ENCODE measurements at places on chromosomes 12 and 14.

- no peak for DNase-seq
These were observed 10.3 kb upstream of the RIC8B start for GRCh38 chr12:106764220-106764619.

DNA sequence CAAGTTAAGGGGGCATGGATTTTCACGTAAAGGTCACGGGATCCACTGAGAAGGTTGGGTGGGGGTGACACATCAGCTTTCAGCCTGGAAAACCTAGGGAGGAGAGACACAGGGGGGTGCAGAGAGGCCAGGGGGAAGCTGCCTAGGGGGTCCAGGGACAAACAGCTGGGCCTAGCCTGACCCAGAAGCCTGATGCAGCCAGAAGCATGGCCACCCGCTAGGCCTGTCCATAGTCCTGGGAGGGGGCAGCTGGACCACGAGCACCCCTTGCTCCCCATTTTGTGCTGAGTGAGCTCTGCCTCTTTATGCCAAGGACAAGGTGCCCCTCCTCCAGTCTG is 322.7 kb upstream of the RTL1 start:
- no peak for DNase-seq

GRCh38 chr12:43062201-43062895 is 472.8 kb upstream of the PRICKLE1 start:
- DNase-seq: no peak

DNA sequence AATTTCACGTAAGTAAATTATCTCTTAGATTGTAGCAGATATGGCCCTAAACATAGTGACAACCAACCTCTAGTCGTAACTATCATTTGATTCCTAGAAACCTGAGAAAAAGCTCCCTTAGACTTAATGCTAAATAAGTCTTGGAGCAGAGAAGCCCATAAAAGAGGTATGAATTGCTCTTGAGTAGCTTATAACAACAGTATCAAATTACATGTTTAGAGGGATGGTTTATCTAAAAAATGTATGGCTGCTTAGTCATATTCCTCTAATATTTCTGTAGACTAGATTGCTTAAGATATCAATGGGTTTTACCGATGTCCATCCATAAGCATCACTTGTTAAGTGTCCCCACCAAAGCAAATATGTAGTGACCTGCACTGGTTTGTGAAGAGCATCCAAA is 259.7 kb downstream of the NELL2 start:
- no peak for DNase-seq

- no peak for DNase-seq
These were observed 976 bp downstream of the THAP2 start for GRCh38 chr12:71665090-71665463.

- no peak for DNase-seq
These were observed 1.6 kb upstream of the TAS2R30 start for GRCh38 chr12:11136075-11136474.

GRCh38 chr12:92844151-92844763 is 84.8 kb downstream of the EEA1 start:
- DNase-seq: no peak

GRCh38 chr14:99143793-99144192 is 128.2 kb downstream of the BCL11B start:
- no peak for DNase-seq

GRCh38 chr14:43591776-43592175 is 915.3 kb downstream of the FSCB start:
- DNase-seq: no peak

DNA sequence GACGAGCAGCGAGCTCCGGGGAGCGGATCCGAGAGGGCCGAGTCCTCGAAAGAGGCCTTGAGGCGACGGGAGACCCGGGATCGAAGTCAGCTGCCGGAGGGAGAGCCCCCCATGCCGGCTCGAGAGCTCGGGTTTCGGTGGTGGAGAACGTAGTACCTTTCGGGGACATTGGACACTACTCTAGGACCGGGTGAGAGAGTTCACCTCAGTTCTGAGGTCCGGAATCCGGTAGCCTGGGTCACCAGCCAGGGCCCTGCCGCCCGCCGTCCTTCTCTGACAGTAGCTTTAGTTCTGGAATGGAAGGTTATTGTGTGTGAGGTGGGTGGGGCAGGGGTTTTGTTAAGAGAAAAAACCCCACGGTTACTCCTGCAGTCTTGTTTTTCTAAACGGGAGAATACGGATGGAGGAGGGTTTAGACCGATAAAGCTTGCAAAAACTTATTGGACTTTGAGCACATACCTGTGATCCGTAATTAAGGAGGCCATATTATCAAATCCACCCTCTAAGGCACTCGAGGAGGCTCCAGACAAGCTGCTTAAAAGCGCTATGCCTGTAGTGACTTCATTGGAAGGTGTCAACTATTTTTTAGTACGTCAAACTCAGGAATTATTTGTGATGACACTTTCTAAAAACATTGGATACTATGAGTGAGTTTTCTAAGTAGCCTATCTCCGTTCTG is 765 bp downstream of the SCYL2 start:
- DNase-seq: no peak

DNA sequence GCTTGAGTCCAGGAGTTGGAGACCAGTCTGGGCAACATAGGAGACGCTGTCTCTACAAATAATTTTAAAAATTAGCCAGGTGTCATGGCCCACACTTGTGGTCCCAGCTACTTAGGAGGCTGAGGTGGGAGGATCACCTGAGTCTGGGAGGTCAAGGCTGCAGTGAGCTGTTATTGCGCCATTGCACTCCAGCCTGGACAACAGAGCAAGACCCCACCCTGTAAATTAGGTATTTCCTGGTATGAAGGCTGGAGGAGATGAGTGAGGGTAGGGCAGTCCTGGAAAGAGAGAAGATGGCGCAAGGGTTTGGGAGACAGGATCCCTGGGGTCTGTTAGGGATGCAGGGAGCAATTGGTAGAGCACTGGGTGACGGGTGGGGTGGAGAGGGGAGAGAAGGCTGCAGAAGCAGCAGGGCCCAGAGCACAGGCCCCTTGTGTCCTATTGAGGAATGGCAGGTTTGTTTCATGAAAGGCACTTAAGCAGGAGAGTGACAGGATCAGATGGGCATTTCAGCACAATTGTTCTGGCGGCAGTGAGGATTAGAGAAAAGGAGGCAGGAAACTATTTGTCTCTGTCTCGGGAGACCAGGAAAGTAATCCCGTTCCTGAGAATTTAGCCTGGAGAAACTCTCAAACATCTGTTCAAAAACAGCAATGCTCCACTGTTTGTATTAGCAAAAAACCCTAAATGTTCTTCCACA is 47.2 kb upstream of the KTN1 start:
- no peak for DNase-seq

DNA sequence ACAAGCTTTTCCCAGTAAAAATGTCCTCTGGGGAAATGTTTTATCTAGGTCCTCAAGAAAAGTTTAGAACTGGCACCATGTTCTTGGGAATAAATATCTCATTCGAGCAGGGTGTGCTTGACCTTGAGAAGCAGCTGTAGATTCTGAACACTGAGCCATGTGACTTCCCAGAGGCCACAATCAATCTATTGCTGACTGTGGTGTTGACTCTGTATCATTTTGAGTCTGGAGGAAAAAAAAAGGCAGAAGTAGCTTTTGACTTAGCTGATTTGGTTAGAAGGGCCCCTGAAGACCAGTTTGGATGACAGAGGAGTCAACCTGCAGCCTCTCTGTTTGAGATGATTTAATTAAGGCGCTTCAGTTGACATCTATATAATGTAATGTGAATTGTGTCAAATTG is 592.4 kb upstream of the SEL1L start:
- no peak for DNase-seq

- DNase-seq: no peak
These were observed 4.2 kb upstream of the KLC1 start for GRCh38 chr14:103624860-103625259.

- no peak for DNase-seq
These were observed 384.7 kb downstream of the CCDC91 start for GRCh38 chr12:28574746-28575592.

GRCh38 chr14:52020866-52021717 is 31.7 kb downstream of the RTRAF start:
- no peak for DNase-seq

DNA sequence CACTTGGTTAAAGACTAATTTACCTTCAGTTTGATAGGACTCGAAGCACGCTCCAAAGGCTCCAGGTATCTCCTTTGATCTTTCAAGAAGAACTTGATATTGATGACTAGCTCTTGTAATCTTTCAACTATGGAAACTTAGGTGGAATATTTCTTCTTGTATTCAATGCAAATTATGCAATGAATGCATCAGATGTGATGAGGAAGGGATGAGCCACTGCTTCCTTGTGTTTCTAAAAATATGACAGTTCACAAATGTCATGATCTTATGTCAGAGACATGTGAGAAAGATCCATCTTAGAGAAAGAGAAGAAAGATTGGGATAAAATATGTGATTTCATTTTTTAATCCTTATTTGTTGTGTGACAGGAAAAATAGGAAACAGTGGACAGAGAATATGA is 9.9 kb downstream of the RNASE9 start:
- no peak for DNase-seq

DNA sequence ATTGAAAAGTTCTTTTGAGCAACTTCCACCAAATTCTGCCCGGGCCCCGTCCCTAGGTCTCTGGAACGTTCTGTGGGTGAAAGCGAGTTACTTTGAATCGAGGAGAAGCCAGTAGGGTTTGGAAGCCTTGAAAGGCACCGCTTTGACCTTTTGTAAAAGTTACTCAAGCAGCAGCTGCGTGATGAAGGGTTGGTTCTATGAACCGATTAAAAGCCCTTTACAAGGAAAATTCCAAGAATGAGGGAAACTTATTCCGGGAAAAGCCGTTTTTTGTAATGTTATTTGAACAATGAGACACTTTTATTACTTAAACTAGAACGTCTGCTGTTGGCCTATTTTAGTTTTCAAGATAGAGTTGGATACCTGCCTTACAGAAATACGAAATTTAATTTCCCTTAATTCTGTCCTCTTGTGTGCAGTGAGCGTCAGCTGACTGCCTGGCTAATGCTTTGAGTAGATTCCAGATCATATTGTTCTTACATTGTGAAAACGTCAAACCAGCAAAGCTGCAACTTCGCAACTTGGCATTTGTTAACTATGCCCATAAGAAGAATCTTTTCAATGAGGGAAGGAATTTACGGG is 906 bp downstream of the LARP4 start:
- DNase-seq: peak; percentile 38

- peak; percentile 24 for DNase-seq
These were observed 12.5 kb upstream of the FOXN3 start for GRCh38 chr14:89429199-89430181.

DNA sequence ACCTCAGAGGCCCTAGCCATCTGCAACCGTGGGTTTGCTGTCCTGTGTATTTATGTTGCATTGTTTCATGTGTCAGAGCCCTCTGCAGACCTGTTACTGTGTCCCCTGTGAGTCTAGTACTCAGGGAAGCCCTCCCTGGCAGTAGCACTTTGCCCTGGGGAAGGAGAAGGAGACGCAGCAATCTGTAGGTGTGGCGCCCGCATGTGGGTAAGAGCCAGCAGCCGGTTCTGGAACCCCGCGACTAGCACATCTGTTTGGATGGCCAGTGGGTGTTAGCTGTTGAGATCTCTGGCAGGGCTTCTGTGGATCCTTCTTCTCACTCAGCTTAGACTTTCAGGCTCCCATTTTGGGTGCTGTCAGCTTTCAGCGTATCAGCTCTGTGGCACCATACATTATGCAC is 57.0 kb downstream of the TECPR2 start:
- DNase-seq: no peak

GRCh38 chr14:103492156-103492925 is 30.3 kb downstream of the CKB start:
- no peak for DNase-seq

DNA sequence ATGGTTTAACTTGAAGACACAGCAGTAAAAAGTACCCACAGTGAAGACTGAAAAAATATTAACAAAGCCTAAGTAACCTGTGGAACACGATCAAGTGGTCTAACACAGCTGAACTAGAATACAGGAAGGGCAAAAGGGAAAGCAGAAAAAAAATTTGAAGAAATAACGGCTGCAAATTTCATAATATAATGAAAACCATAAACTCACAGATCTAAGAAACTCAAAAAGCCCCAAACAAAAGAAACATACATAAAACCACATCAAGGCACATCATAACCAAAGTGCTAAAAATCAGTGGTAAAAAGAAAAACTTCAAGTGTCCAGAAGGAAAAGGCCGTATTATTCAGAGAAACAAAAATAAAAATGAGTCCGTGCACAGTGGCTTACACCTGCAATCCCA is 30.9 kb downstream of the SPPL3 start:
- no peak for DNase-seq

DNA sequence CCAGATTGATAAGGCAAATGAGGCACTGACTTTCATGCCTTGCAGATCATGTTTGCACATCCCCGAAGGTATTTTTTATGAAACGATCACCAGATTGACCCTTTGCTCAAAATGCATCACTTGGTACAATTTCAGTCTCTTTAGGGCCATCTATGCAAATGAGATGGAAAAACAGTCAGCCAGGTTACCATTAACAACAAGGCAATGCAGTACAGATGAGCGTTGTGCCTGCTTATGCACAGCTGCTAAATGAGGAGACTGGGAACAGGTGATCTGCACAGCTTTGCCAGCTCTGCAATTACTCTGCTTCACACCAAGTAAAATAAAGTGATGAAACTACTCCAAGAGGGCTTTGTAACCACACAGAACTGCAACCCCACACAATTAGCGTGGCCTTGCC is 26.1 kb upstream of the PLEKHG7 start:
- DNase-seq: no peak

GRCh38 chr14:75907756-75908359 is 73.9 kb downstream of the TGFB3 start:
- DNase-seq: no peak

DNA sequence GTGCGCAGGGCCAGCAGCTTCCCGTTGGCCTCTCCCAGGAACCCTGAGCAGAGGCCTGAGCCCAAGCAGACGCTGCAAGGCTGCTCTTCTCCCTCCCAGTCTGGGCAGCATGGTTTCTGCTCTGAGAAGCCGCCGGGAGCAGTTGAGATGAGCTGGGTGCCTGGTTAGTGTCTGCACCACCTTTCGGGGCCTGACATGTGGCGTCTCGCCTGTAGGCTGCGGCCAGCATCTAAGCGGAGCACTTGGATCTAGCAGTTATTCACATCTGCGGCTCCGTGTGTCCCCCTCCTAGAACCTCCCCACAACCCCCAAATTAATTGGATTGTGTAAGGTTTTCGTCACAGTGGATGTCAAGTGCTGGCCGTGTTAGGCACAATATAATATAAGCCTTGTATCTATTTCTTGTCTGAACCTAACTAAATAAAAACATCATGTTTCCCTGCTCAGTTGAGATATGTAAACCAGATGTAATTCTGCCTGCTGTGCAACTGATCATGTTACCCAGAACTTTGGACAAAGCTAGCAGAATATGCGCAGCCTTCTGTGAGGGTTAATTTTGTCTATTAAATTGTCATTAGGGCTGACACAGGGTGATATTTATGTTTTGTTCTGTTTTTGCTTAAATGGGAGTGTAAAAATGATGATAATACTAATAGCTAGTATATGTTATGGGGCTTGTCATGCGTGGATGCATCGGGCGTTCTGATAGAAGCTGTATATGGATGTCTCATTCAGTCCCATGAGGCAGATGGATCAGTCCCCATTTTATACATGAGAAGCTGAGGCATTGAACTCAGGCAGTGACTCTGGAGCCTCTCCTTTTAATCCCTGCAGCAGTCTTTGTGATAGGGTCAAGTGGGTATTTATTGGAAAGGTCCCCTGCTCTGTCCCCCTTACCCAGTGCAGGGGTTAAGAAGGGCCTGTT is 45.8 kb downstream of the ELK3 start:
- DNase-seq: no peak

GRCh38 chr12:91804533-91804932 is 341.1 kb downstream of the BTG1 start:
- no peak for DNase-seq
